ENCODE measurements at places on chromosomes 2 and 18.

- no peak for DNase-seq
Observed at GRCh38 chr2:234865040-234865439, 86.8 kb upstream of the SH3BP4 start.

DNA sequence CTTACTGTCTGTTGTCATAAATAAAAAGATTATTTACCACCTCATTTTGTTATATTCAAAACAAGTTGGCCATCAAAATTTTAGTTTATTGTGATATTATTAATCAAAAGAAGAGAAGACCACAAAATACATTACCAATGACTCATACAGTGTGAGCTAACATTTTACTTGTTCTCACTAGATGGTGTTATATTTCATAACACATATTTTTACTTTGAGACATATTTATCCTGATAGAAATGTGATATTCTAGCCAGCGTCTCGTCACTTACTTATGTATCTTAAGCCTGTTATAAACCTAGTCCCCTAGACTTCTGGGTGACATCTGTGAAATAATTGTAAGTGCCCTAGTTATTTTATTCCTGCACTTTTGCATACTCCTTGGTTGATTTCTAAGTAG, 263.2 kb downstream of the CDH7 start:
- no peak for DNase-seq

GRCh38 chr2:105803773-105804172, 59.1 kb downstream of the NCK2 start:
- no peak for DNase-seq

DNA sequence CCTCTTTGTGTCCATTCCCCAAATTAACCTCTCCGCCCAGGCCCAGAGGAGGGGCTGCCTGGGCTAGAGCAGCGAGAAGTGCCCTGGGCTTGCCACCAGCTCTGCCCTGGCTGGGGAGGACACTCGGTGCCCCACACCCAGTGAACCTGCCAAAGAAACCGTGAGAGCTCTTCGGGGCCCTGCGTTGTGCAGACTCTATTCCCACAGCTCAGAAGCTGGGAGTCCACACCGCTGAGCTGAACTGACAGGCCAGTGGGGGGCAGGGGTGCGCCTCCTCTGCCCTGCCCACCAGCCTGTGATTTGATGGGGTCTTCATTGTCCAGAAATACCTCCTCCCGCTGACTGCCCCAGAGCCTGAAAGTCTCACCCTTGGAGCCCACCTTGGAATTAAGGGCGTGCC, 13.5 kb downstream of the KHK start:
- DNase-seq, result no peak

- no peak for DNase-seq
Observed at GRCh38 chr2:228866781-228867180, 404.3 kb downstream of the PID1 start.

DNA sequence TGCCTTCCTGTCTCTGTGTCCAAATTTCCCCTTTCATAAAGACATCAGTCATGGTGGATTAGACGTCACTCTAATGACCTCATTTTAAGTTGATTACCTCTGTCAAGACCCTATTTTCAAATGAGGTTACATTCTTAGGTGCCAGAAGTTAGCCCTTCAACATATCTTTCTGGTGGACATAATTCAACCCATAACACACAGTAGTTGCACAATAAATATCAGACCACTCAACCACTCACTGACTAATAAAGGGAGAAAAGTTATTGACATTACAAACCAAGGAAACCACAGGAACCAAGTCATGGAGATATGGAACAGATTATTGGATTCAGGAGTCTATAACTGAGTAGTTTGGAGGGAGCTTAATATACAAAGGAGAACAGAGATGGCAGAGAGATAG, 377.4 kb upstream of the ACVR2A start:
- DNase-seq, result no peak

GRCh38 chr2:66899109-66899508, 464.2 kb downstream of the MEIS1 start:
- no peak for DNase-seq

GRCh38 chr2:105873721-105874120, 129.0 kb downstream of the NCK2 start:
- no peak for DNase-seq

DNA sequence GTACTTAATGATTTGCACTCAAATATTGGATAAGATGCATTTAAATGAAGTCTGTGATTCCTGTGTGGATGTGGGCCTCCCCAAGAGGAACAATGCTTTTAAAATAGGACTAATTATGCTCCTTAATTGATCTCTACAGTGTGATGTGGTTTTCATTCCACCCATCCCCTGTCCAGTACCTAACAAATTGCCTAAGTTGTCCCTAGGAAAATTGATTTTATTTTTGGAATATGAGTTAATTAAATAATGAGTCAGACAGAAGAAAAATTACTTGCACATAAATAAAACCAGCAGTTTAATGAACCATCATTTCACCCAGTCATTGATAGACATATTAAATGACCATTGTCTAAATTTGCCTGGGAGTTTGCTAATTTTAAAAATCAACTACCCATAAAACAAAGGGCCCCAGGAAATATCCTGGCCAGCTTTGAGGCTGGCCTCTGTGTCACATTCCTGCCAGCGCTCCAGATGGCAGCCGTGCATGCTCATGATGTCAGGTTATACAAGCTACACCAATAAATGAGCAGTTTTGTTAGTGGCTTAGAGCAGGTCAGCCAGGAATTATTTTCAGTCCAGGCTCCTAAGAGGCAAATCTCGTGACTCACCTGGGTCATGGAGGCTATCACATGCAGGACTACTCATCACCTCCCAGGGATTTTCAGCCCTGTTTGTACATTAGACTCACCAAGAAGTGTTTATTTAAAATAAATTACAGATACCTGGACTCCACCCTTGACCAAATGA, 31.9 kb downstream of the ABHD3 start:
- DNase-seq, result no peak

DNA sequence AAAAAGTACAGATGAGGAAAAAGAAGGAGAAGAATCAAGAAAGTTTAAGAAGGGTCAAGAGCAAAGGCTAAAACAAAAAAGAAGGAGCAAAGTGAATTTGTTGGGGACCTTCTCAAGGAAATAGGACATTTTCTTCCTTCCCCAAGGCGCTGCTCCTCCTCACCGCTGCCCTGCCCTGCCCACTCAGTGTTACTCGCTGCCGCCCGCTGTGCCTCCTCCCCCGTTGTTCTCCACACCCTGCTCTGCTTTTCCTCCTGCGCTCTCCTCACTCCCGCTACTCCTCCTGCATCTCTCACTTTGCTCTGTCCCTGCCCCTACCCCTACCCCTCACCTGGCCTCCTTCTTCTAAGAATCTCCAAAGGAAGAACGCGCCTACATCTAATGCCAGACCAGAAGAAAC, 50.7 kb downstream of the ID2 start:
- no peak for DNase-seq

- no peak for DNase-seq
Observed at GRCh38 chr2:113878743-113879142, 11.1 kb upstream of the ACTR3 start.

DNA sequence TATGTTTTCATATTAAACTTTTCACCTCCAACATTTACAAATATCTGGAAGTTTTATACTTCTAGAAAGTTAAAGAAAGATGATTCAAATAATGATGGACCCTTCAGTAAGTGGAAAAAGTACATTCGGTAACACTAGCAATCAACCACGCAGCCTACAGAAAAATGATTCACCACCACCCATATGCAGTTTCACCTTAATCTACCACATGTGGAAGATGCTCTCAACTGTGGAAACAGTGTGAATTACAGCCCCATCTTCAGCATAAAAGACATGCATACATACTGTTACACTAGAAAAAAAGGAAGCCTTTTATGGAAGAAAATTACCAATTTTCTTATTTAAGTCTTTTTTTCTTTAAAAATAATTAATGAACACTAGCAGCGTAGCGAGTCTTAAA, 1.1 kb downstream of the SLC38A11 start:
- no peak for DNase-seq

Measured in NCI-H2029 (cell line).